ENCODE measurements at places on chromosomes 4 and X.

- no peak for DNase-seq
These were observed 345.3 kb upstream of the BMP3 start for GRCh38 chr4:80685214-80685613.

DNA sequence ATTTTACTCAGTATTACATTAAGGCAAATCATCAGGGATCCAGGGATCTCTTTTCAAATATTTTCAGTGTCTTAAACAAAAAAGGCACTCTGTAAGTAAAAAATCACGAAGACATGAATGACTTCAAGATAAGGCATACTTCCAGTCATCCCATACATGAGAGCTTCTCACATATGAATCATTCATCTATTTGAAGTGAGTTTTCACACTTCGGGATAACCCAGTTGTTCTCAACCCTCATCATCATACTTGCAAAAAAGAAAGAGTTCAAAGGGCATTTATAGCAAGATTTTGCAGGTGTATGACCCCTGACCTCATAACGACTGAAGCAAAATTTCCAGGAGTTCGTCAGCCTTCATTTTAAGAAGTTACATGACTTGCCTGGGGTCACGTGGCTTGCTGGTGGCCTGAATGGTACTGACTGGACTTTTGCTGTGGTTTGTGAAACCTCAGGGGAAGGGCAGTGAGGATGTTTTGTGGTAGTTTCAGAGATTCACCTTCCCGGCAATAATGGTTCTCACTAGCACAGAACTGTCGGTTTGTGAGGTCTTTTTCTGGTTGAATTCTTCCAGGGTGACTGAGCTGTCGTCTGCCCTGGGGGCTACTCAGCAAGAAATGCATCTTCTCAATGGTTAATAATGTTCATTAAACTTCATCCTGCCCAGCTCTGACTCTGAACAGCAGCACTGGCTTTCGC lies 115.8 kb upstream of the SHISA3 start:
- no peak for DNase-seq

- DNase-seq, result no peak
These were observed 33.4 kb downstream of the TXLNG start for GRCh38 chrX:16819634-16820033.

GRCh38 chr4:34953145-34953799 lies 1291.0 kb downstream of the ARAP2 start:
- no peak for DNase-seq

GRCh38 chr4:67871867-67872266 lies 11.9 kb downstream of the TMPRSS11D start:
- no peak for DNase-seq

- DNase-seq, result no peak
These were observed 32.5 kb downstream of the MEPE start for GRCh38 chr4:87865288-87865687.

DNA sequence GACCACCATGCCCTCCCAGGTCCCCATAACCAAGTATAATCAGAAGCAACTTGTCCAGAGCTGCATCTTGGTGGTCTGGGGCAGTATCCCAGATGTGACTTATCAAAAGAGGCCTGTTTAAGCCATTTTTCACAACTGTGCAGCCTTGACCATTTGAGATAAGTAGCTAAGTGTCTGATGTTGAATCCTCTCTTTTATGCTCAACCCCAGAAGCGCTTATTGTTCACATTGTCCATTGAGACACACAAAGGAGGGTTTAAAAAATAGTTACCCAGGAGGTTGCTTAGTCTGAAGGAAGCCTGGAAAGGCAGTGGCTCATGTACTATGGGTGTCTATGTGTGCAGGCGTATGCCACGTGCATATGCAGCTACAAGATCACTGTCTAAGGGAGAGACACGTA lies 27.0 kb downstream of the ENPP6 start:
- no peak for DNase-seq

DNA sequence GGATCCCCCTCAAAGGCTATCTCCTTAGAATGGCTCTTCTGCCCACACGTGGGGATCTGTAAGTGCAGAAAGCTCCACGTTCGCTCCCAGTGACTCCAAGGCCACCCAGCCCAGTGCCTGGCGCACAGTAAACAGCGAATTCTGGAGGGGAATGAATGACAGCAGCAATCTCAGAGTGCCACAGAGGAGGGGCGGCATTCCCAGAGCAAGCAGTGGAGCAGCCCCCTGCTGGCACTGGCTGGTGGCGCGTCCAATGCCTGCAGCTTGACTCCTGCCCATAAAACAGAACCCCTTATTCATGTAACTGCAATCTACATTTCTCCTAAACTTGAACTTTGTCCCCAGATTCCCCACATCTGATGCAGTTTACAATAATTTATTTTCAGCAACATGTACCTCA lies 6.9 kb upstream of the HELT start:
- DNase-seq, result no peak
